ENCODE measurements at places on chromosomes 2 and 18.

GRCh38 chr2:161651547-161651946 lies 27.3 kb downstream of the SLC4A10 start:
- no peak for DNase-seq

GRCh38 chr18:62183578-62184195 lies 3.2 kb downstream of the PIGN start:
- DNase-seq = peak; percentile 45

GRCh38 chr2:9753665-9754531 lies 89.4 kb upstream of the TAF1B start:
- DNase-seq = no peak

DNA sequence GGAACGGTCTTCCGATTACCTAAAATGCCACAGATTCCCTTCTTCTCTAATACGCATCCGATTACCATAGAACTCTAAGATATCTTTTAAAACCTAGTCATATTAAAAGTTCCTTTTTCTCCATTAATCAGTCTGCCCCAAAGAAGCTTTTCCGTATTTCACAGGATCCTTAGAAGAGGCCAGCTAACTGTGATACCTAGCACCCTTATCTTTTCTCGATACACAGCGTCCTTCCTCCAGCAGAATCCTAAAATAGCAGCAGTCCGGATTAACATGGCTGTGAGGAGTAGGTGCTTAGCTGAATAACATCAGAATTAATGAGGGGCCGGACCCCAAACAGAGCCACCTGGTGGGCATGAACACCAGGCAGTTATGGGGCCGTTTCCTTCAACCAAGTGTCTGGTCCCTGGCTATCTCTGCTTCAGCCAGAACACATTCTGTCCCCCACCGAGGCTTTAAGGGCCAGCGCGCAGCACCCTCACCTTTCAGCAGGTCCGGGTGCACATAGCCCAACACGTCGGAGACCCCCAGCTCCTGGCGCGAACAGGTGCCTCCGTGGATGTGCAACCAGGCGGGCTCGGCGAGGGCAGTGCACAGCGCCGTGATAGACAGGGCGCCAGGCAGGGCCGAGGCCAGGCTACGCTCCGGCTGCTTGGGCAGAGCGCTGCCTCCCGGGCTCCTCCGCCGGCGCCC lies 995 bp downstream of the TMEM127 start:
- DNase-seq = peak; percentile 38

DNA sequence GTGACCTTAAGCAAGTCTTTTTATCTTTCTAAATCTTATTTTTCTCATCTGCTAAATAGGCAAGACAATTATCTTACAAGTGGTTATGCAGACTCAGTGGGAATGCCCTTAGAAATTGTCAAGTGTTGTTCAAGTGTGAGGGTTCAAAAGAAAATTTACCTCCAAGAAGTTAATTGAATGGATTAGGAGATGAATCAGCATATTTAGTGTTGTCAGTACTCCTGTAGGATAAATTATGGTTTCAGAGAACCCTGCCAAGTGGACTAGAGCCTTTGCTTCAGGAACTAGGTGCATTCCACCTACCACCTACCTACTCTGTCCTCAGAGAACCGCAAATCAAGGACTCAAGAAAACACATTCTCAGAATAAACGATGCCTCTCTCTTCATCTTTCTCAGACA lies 69.8 kb upstream of the KCTD1 start:
- no peak for DNase-seq

DNA sequence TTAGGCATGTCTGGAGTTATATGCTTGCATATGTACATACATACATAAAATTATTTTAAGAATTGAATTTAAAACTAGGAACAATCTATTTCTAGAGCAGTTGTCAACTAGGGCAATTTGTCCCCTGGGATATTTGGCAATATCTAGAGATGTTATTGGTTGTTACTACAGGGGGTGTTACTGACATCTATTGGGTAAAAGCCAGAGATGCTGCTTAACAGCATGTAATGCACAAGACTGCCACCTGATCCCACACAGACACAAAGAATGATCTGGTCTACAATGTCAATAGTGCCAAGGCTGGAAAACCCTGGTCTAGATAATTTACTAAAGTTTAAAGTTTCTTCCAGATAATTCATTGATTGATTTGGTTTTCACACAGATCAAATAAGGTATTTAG lies 185.3 kb downstream of the NYAP2 start:
- DNase-seq = no peak

DNA sequence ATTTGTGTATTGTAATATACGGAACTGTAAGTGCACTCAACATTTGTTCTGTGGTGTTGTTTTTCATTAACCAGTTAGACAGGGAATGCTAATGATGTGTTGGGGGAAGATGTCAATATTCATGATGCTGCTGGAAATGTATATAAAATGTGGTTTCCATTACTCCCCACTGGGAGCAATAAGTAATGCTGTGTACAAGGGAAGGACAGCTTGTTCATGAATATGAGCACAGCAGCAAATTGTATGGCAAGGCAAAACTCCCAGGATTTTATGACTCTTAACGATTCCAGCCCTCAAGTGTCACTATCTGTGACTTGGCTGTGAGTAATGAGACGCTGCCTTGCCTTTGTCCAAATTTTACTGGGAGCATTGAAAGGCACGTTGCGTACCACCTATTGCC lies 312.4 kb upstream of the DDX18 start:
- DNase-seq = no peak

- no peak for DNase-seq
Observed at GRCh38 chr2:8643996-8644356, 37.9 kb upstream of the ID2 start.

- DNase-seq = peak; percentile 38
Observed at GRCh38 chr18:10094154-10094553, 180.3 kb downstream of the VAPA start.

DNA sequence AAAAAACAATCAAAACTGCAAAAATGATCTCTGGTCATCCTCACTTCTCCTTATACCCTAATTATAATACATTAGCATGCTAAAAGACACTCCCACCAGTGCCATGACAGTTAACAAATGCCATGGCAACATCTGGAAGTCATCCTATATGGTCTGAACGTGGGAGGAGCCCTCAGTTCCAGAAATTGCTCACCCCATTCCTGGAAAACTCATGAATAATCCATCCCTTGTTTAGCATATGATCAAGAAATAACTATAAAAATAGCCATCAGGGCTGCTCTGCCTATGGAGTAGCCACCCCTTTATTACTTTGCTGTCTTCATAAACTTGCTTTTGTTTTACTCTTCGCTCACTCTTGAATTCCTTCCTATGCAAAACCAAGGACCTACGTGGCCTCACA lies 5.7 kb upstream of the C2orf80 start:
- no peak for DNase-seq

DNA sequence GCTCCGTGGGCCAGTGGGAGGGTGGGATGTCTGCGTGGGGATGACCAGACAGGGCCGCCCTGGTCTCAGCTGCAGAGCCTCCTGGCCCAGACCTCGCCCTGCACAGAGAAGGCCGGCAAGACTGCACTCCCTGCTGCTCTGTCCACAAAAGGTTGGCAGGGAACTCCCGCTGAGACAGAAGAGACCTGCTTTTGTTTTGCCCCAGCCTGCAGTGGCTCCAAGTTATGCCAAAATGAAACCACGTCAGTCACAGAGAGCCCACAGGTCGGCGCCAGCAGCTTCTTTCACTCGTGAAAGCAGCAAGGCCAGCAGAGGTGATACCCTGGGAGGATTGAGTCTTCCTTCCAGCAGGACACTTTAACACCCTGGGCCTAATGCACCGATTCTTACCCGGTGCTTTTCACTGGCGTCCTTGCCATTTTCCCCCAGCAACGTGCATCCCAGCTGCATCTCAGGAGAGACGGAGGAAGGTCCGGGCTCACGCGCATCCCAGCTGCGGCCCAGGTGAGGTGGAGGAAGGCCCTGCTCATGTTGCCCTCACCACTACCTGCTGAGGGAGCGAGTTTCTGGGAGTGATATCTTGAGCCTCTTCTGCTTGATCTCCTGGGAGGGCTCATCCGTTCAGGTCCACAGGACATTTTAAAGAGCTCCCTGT lies 22.1 kb upstream of the CTDP1 start:
- no peak for DNase-seq

DNA sequence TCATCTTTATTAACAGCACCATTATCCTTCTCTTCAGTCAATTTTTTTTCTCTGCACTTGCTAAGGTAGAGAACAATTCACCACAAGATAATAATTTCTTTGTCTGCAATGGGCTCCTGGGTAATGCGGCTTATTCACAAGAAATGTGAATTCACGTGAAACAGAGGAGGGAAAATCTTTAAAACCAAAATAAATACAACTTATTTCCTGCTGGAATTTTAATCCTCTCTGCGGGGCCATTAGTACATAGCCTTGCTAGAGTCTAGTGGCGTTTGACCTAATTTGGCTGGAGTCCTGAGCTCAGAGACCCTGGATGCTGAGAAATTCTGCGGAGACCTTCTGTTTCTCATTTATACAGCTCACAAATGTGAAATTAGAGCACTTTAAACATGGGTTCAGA lies 319.3 kb upstream of the MMADHC start:
- DNase-seq = no peak

GRCh38 chr2:203451689-203452088 lies 83.4 kb downstream of the RAPH1 start:
- DNase-seq = peak; percentile 24

DNA sequence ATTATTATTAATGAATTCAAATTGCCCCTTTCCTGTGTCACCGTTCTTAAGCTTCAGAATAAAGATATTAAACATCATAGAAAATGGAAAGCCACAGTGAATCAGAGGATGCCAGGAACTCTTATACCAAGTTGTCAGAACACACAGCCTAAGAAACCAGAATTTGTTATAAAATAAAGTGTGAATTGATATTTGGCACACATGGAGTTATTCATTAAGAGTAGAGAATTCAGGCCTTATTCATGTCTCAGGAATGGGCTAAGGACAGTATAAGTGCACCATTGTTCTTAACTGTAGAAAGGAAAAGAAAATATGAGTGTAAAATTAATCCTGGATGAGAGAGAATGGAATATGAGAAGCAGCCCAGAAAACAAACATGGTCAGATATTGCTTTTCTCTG lies 86.7 kb upstream of the ATP8B1 start:
- DNase-seq = no peak

GRCh38 chr2:96146153-96146880 lies 1.1 kb upstream of the DUSP2 start:
- no peak for DNase-seq

DNA sequence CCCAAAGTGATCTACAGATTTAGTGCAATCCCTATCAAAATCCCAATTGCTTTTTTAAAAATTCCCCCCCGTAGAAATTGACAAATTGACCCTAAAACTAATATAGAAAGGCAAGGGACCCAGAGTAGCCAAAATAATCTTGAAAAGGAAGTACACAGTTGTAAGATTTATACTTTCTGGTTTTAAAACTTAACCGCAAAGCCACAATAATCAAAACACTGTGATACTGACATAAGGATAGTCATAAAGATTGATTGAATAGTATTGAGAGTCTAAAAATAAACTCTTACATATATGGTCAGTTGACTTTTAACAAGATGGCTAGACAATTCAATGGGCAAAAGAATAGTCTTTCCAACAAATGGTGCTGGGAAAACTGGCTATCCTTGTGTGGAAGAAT lies 58.7 kb upstream of the GAREM2 start:
- peak; percentile 19 for DNase-seq

GRCh38 chr2:34388446-34388845 lies 789.3 kb upstream of the FAM98A start:
- DNase-seq = no peak

DNA sequence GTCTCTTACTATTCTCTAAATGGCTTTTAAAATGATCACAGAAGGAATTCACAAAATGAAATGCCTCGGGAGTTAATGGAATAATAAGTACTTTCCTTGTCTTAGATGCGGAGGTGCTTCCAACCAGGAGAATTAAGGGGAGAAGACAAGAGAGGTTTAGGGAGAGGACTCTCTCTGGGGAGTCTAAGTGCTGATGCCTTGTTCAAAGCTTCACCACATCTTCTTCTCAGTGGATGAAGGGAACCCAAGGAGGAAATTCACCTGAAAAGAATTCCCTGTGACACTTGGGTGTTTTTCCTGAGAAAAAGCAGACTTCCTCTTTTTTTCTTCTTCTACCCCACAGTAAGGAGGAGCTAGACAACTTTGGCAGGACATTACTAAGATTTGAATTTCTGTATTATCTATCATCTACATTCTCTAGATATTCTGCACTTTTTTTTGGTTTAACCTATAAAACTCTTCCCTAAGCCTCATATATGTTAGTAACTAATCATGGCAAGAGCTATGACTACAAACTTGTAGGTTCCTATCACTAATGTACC lies 70.1 kb upstream of the GRB14 start:
- DNase-seq = no peak

GRCh38 chr2:235216901-235217300 lies 265.1 kb downstream of the SH3BP4 start:
- peak; percentile 16 for DNase-seq

DNA sequence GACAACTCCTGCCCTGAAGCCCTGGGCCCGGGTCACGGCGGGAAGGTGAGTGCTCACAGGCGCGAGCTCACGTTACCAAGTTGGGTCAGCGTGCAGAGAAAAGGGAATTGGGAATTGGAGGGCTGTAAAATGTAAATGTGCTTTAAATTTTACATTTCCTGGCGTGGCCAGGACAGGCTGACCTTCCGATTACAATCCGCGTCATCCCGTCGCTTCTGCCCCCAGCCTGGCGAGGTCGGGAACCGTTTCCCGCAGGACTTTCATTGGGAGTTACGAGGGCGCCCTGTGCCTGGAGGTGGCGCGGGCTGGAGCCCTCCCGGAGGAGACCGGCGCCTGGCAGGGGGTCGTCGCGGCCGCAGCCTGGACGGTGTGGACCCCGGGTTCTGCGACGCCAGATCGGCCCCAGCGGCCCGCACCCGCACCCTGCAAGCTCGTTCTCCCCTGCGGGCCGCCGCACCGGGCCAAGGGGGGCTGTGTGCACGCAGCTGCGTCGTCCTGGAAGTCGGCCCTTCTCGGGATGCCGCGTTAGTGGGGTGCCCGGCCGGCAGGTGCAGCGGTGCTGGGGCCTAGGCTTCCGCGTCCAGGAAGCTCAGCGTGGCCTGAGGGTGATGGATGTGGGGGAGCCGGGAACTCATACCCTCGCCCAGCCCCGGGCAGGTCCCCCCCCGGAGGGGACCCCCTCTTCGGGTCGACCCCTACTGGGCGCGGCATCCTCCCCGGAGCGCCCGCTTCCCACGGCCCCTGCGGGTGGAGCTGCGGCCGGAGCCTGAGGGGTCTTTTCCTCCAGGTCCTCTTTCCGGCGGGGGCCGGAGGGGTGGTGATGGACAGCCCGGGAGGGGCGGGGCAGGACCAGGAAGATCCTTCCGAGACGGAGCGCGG lies 63.9 kb downstream of the LRRFIP1 start:
- DNase-seq = no peak

DNA sequence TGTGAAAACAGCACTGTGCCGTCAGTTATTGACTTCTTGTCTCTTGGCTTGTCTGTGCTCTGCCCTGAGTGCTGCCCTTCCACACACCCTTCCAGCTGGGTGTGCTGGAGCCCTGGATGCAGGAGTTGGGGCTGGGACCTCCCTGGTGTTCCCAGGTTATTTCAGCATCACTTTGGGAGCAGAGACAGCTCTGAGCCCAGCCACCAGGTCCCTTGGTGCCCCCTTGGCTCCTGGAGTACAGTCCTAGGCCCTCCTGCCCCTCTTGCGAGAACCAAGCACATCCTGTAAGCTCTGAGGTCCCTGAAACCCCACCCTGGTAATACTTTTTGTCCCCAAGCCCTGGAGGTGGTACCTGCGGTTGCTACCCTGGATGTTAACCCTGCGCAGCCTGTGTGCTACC lies 24.3 kb downstream of the BOK start:
- DNase-seq = no peak

Data from fibroblast of lung (primary cell).